ENCODE measurements at places on chromosomes 13 and 19. TPM values are rescaled to one million over a fixed set of nuclear protein-coding genes. Genes with fewer than 3 reads are reported as not detected.

DNA sequence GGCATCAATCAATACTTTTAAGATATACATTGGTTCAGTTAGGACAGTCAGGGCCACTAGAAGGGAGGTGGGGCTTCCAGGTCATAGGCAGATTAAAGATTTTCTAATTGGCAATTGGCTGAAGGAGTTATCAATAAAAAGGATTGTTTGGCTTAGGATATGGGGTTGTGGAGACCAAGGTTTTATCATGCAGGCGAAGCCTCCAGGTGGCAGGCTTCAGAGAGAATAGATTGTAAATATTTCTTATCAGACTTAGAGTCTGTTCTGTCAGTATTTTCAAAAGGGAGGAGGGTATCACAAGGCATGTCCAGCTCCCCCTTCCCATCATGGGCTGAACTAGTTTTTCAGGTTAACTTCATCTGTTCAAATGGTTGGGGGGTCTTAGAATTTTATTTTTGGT, 77.4 kb upstream of the FARP1 start:
- no peak for DNase-seq

DNA sequence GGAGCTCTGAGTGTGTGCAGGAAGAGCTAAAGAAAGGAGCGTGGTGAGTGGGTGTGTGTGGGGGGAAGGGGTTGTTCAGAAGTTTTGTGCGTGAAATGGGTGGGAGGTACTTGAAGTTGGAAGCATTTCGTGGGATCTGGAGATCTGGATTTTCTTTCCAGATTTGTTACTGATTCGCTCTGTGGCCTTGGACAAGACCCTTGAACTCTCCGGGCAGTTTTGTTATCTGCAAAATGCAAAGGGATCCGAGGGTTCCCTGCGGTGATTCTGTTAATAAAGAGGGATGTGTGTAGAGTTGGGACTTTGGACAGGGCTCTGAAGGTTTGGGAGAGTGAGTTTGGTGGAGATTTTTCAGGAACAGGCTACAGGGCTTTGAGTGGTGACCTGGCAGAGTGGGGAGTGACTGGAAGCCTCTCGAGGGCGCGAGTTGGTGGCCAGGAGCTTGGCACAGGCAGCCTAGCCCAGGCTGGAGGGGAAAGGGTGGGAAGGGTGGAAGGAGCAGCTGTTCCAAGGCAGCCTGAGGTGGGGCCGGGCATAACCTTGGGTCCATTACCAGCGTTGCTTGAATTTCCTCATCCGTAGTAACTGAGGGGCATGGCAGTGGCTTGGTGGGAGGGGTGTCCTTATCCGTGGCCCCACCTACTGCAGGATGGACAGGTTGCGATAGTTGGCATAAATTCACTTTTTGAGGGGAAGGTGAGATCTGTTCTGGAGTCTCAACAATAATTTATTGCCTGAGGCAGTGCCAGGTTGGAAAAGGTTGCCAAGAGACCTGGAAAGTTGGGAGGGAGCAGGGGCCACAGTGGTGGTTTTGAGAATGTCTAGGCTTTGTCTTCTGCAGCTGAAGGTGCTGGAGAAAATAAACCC, 2.1 kb downstream of the ACTN4 start:
- no peak for DNase-seq

DNA sequence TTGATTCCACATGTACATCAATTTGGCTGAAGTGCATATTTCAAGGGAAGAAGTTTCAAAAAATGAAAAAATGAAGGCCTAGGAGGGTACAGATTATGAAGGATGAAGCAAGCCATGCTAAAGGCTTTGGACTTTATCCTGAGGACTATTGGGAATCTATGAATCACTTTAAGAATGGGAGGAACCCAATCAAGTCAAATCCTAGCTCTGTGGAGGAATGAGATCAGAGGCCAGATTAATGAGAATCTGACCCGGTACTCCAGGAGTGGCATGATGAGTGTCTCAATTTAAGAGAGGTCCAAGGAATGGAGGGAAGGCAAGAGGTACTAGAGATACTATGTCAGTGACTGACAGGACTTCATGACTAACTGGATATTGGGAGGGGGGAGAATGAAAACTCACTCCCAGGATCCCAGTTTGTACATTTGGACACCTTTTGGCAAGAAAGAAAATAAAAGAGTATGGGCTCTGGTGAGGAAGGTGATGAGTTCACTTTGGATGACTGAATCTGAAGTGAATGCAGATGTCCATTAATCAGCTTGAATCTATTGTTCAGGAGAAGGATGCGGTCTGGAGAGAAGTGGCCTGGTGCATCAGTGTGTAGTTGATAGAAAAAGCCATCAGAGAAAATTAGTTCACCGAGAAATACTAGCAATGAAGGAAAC, 349.0 kb downstream of the EFNB2 start:
- DNase-seq: no peak

Gene FKRP
- total RNA-seq: 6.2 TPM

Gene MISP
- total RNA-seq: 0.57 TPM

Gene NRTN
- 1.7 TPM for total RNA-seq

- DNase-seq: no peak
Measured at GRCh38 chr13:27966641-27967202, 2.4 kb downstream of the CDX2 start.

DNA sequence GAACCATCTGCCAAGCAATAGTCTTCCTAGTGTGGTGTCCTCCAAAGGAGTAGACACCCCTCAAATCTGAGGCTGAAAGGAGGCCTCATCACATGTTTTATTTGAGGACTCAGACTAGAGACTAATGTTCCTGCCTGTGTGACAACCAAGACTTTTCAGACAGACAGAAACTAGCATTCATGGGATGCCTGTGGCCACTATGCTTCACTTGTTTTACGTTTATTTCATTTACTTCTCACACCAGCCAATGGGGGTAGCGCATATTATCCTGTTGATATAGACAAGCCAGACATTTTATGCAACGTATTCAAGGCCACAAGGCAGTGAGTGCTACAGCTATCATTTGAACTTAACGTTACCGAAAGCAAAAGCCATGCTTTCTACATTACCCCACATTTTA, 391.7 kb upstream of the HTR2A start:
- DNase-seq: no peak

Gene GPR183
- total RNA-seq: 32.4 TPM

Gene LONP1
- total RNA-seq: 34.3 TPM

GRCh38 chr13:21694831-21695230, 24.0 kb downstream of the FGF9 start:
- DNase-seq: no peak

Gene CFAP97D2
- 0.66 TPM for total RNA-seq

GRCh38 chr19:18683109-18683957, at the start of gene CRTC1:
CRTC1 (plus strand) TSS chr19:18683680; CDS start chr19:18683703, 23 bp downstream.
- DNase-seq: peak; percentile 87

GRCh38 chr13:109904218-109904617, 117.8 kb upstream of the IRS2 start:
- no peak for DNase-seq

DNA sequence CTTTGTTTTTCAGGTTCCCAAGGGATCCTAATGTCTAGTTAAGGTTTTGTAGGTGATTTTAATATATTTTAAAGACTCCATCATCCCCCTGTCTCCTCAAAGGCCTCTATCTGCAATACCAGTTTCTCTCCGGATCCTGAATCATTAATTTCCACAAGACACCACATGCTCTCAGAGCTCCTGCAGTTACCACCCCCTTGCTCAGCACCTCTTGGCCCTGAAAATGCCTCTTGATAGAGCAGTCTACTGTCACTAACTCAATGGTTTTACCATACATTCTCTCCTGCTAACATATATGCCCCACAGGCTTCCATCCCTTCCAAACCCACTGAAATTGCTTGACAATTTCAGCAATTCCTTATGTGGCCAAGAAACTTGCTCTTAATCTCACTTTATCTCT, 1.9 kb upstream of the PEG3 start:
- no peak for DNase-seq

- DNase-seq: no peak
Measured at GRCh38 chr19:5016268-5016667, 47.4 kb downstream of the KDM4B start.

- DNase-seq: no peak
Measured at GRCh38 chr13:112776971-112777370, 87.1 kb downstream of the ATP11A start.

Gene NFKBIB
- total RNA-seq: 12.6 TPM

DNA sequence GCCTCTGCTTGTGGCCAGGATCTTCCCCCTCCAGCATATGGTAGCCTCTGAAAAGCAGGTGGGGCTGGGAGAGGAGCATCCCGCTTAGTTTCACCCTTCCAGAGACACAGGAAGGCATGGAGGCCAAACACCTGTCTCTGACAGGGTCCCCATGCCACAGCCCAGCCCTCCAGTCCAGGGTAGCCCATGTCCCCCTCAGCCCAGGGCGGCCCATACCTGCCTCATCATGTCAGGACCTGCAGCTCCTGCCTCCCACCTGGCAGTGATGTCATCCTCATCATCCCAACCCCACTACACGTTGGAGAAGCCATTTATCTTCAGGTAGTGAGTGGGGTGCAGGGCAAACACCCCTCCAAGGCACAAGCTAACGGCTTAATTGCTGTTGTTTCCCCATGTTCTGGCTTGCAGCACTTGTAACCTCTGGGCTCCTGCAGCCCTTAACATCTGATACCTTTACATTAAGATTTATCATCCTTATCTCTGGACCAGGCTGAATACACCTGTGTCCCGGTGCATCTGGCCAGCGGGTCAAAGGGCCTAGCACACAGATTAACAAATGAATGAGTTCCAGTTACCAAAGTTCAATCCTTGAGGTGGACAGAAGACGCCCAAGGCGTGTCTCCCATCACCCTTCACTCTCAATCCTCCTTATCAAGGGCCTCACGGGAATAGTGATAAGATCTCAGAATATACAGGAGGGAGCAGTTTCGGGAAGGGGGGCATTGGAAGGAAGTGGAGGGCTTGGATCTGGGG, 22.2 kb downstream of the ZNF175 start:
- no peak for DNase-seq

DNA sequence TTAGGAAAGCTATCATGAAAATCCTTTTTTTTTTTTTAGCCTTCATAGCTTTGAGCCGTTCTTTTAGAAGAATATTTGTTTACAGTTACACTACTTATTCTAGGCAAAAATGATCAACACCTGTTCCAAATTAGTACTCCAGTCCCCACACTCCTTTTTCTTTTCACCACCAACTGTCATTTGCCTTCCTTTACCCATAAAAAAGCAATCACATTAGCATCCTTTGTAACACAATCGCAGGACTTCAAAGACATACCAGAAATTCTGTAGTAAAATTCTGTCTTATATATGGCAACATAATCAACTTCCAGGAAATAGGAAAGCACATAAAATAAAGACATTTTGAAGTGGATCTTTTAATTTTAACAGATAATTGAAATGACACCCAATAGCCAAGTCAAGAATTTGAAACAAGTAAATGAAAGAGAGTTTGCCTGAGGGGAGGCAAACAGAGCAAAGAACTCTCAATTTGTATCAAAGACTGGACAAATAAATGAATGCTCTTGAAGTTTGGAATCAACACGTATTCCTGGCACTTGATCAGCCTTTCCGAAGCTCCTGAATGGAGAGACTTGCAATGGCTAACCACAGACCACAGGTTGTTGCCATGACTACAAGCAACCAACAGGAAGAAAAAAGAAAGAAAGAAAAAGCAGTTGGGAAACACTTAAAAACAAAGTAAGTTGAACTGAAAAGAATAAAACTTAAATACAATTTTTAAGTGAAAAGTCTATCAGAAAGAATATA, 206.8 kb downstream of the PCDH9 start:
- peak; percentile 39 for DNase-seq

Gene SLC5A5
- 0.09 TPM for total RNA-seq

Gene AXL
- 11.9 TPM for total RNA-seq

GRCh38 chr13:34356686-34357434, 538.9 kb downstream of the RFC3 start:
- DNase-seq: no peak

DNA sequence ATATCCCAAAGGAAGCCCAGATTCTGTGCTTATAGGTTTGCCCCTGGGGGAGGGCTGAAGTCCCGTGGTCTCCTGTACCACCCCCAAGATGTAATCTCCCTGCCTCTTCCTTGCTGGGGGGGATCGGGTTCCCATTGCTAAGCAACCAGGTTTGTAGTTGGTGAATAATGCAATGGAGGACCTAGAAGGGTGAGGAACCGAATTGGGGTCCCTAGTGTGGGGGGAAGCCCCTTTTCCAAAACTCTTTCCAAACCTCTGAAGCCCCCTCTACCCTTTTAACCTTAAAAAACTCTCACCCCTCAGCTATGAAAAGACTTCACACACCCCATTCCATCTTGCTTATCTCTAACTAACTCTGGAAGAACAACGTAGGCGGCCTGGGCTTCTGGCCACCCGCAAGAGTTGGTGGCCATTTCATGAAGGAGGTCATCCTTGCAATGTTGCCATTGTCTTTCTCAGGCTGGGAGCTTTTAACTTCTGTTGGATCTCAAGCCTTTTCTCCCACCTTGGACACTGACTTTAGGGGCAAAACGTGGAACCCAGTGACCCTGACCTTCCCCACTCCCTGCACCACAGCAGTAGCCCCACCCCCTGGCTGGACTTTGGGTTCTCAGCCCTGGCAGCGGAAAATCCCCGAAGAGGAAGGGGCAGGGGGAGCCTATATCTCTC, 661 bp downstream of the PALM3 start:
- no peak for DNase-seq

- no peak for DNase-seq
Measured at GRCh38 chr19:7371001-7371400, 22.3 kb downstream of the ARHGEF18 start.

- no peak for DNase-seq
Measured at GRCh38 chr19:15199661-15200552, 888 bp downstream of the NOTCH3 start.

Gene BCL2L12
- 18.7 TPM for total RNA-seq

Gene PRTN3
- 25.2 TPM for total RNA-seq

Gene EPS8L1
- 2.3 TPM for total RNA-seq

GRCh38 chr13:46720189-46720588, 76.8 kb downstream of the ESD start:
- no peak for DNase-seq

Gene WDR88
- total RNA-seq: not detected

DNA sequence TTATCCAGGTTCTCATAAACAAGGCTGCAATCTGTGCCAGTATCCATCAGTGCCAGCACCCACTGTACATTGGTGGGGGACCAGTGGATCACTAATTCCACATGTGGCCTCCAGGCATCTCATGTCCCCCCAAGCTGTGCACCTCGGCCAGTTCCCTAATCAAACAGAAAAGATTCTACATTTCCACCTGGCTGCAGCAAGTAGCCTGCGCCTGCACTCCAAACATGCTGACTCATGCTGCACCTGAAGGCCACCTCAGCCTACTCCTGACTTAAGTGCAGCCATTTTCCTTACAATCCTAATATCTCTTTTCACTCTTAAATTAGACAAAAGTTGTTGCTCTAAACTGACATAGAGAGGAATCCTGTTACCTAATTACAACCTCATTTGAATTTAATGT, 729.4 kb upstream of the MIR17HG start:
- DNase-seq: no peak

All from thymus (tissue), 14 donors.